Stimulated activated CD8-positive, alpha-beta memory T cell treated with anti-CD3 and anti-CD28 coated beads, Interleukin-4, amount 100 ng/mL, for 48 hours (primary cell): ENCODE measurements at places on chromosomes 2 and 18.

DNA sequence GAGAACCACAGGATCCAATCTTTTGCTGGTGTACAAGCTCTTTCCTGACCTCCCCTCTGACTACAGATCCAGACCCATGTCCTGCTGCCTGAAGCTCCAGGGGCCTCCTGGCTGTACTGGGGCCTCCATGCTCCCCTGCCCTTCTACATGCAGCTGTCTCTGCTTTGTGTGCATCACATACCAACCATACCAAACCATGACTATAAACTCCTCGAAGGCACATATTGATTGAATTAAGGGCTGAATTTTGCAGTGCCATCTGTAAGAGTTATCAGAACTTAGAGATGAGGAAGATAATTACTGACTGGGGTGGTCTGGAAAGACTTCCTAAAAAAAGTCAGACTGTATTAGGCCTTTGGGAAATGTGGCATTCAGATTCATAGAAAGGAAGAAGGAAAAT is 139.9 kb upstream of the CXCR4 start:
- no peak for DNase-seq

DNA sequence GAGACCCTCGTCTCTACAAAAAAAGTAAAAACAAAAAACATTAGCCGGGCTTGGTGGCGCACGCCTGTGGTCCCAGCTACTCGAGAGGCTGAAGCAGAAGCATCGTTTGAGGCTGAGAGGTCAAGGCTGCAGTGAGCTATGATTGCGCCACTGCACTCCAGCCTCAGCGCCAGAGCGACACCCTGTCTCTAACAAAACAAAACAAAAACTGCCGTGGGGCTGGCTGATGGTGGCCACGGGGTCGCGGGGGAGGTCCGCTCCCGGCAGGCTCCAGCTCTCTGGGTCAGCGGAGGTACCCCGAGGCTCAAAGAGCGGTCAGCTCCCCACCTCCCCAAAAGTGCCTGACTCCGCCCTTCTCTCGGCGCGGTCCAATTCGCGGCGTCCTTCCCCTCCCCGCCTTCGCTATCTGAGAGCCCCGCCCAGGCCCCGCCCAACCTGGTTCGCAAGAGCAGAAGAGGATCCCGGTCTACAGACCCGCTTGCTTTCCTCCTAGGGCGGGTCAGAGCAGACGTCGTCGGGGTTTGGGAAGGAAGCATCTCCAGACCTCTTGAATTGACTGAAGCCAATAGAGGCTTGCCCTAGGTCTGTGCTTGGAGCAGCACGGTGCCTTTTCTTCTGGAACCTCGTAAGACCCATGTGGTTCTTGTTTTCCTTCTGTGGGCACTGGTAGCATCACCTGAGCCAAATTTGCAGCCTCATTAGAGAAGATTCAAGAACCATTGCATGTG is 7.8 kb downstream of the RAX start:
- DNase-seq: peak; percentile 66

DNA sequence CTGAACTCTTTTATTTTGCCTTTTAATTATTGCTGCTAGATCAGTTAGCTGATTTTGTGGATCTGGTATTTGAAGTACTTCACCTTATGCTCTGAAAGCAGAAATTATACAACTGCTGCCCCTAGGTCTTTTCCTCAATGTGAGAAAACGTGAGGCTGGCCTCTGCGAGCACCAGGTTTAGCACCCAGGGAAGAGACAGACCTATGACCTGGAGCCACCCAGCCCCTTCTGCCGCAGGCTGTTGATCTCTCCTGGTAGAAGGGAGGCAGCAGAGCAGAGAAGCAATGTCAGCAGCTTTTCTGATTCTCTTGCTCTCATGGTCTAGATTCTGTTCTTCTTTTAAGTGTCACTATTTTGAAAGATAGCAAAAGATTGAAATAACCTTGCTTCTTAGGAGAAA is 19.9 kb downstream of the TRAPPC12 start:
- DNase-seq: no peak

DNA sequence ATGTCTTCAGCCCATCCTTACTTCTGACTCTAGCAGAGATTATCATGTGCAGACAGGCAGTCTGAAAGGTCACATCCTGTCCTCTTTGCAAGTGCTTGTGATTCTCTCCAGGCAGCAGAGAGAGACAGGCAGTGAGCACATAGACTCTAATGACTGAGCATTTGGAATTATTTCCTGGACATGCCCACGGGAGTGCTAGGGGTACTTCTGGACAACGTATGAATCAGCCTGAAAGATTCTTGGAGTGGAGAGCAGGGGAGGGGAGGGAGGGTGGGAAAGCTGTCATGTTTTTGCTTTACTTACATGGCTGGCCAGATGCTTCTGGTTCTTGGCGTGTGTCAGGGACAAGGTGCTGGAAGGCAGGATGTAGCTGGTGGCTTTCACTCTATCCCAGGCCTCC is 150.6 kb downstream of the RIF1 start:
- DNase-seq: no peak

- no peak for DNase-seq
These were observed 41.5 kb downstream of the ANTXR1 start for GRCh38 chr2:69054431-69054830.

DNA sequence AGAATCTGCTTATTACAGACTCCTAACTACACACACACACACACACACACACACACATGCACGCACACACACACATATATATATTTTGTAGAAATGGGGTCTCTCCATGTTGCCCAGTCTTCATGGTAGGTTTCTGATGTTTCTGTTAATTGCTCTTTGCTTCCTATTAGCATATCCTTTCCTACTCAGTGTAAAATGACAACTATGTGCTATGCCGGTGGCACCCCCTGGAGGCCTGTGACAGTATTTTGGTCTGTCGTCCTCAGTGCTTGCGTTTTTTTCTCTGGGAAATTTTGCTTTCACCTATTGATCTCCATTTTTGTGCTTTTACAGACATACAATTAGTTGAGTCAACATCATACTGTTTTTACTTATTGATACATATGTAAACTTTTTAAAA is 322.1 kb downstream of the LRRTM1 start:
- DNase-seq: peak; percentile 23

DNA sequence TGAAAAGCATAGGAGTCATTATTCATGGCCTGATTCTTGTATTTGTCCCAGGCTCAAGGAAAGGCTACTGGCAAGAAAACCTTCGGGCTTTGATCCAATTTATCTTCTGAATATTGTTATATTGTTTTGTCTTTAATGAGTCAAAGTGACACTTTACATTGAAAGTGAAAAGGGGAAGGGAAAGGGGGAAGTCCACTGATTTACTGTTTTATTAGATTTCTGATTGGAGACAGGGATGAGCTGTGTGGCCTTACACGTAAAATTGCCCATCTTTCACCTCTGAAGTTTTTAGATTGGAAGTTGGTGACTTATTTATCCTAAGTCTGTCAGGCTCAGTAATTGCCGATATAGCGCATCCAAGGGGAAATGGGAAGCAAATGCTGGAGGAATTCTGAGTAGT is 843.8 kb upstream of the LRRTM1 start:
- no peak for DNase-seq

- peak; percentile 36 for DNase-seq
These were observed 26.2 kb downstream of the MMADHC start for GRCh38 chr2:149561309-149561926.

DNA sequence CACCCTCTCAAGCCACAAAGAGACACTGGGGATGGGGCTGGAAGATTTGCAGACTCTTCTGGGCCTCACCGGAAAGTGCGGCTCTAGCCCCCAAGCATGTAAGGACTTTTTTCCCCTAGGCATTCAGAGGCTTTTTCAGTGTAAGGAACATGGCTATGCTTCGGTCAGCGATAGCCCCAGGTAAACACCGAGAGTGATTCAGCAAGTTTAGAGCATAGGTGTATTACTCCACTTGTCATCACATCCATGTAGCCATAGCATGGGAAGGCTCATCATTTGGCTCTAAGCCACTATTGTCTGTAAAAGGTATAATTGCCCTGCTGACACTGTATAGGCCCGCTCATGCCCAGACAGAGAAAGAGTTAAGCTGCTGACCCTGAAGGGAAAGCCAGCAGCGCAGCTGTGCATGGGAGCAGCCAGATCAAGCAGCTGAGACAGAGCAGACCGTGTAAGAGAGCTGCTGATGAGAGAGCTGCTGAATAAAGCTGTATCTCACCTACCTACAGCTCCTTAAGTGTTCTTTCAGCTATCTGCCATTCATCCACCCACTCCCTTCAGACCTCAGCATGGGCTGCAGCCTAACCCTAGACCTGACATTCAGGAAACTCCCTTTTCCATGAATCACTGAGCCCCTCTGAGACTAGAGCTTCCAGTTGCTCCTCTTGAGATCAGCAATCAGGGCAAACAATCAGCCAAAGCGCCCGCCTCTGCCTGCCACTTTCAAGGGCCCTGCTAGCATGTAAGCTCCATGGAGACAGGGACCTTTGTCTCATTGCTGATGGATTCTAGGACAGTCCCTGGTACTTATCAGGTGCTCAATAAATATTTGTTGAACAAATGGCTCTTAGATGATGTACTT is 25.5 kb downstream of the LGALSL start:
- no peak for DNase-seq

DNA sequence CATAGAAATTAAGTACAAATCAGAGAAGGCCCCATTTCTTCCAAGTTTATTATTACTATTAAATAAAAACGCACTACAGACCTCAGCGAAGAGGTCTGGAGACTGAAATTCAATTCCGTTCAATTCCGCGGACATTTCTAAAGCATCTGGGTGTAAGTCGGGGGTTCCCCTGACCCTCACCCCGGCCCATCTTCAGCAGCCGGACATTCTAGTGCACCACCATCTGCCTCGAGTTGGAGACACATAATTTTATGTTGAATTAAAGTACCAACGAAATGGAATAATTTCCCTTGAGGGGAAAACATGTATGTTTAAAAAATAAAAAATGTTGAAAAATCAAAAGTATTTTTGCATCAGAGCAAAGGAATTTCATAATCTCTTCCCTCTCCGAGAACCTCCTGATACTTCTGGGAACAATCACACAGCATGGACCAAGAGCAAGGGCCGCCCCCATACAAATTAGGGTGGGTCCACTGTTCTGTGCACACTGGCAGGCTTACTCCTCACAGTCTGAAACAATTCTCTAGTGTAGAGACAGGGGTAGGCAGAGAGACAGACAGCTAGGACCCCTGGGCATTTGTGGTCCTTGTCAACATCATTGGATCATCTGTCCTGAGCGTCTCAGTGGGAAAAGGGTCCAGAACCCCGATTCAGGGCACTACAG is 29.3 kb downstream of the MBP start:
- DNase-seq: no peak

GRCh38 chr18:67672155-67672554 is 155.6 kb upstream of the DSEL start:
- DNase-seq: no peak

- DNase-seq: no peak
These were observed 298.6 kb downstream of the SUCLG1 start for GRCh38 chr2:84160453-84160852.

GRCh38 chr2:107582487-107582886 is 244.2 kb upstream of the RGPD4 start:
- DNase-seq: no peak

GRCh38 chr2:160269803-160270570 is 69.9 kb upstream of the ITGB6 start:
- peak; percentile 75 for DNase-seq

DNA sequence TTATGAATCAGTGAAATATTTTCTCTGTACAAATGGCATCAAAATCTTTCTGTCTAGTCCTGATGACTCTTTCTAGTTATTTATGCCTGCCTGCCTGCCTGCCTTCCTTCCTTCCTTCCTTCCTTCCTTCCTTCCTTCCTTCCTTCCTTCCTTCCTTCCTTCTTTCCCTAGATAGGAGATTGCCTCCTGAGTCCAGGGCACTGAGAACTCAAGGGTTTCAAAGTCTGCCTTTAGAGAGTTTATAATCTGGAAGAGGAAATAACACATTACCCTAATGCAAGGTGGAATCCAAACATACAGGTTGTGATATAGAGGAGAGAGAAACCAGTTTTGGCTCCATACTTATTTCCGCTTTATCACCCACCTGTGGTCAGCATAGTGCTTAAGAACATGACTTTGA is 98.1 kb upstream of the SERPINE2 start:
- no peak for DNase-seq

DNA sequence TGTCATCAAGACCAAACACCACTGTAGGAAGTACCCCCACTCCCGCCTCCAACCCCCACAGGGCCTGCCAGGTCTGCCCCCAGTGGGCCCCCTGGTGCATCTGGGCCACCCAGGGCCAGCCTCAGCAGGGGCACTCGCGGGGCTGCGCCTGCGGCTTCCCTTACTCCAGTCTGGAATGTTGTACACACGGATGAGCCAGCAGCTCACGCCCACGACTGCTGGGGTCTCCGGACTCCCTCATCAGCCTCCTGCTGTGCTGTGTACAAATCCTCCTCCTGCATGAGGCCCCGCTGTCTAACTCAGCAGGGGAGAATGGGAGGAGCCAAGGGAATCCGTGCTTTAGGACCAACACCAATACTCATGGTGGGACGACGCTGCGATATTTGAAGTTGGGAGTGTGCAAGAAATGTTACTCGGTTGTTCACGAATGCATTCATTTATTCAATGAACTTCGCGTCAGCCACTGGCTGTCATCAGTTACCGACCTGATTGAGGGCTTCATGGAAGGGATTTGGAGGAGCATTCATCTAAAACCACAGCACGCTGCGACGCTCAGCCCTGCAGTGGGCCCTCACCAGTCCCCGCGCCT is 654 bp upstream of the ASB1 start:
- peak; percentile 48 for DNase-seq

- DNase-seq: peak; percentile 40
These were observed 340 bp downstream of the SLC40A1 start for GRCh38 chr2:189580241-189580651.
